ENCODE measurements at places on chromosomes 13 and 19.

GRCh38 chr13:87754097-87754496, 82.9 kb downstream of the SLITRK5 start:
- no peak for DNase-seq

DNA sequence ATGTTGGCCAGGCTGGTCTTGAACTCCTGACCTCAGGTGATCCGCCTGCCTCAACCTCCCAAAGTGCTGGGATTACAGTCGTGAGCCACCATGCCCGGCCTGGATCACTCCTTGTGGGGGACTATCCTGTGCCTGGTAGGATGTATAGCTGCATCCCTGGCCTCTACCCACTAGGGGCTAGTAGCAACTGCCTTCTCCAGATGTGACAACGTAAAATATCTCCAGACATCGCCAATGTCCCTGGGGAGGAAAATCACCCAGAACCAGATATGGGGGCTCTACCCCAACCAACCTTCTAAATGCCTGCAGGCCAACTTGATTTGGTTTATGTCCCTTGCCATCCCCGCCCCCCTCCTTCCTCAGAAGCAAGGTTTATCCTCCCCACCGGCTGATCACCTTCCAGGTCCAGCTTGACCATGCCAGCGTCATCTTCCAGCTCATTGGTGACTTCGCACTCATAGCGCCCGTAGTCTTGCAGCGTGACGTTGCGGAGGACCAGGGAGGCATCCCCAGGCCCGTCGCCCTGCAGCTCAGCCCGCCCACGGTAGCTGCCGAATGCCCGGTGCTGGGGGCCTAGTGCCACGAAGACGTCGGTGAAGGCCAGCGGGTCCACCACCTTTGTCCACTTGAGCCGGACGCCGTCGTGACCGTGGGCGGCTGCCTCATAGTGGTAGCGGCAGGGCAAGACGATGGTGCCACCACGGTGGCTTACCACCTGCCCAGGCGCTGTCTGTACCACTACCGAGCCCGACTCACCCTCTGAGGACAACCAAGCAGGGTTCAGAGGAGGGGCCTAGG, 12.5 kb downstream of the TM6SF2 start:
- DNase-seq, result no peak

- no peak for DNase-seq
These were observed 630.9 kb upstream of the PCDH20 start for GRCh38 chr13:62046512-62046911.

- DNase-seq, result no peak
These were observed 29.1 kb downstream of the DHX34 start for GRCh38 chr19:47378246-47378645.

DNA sequence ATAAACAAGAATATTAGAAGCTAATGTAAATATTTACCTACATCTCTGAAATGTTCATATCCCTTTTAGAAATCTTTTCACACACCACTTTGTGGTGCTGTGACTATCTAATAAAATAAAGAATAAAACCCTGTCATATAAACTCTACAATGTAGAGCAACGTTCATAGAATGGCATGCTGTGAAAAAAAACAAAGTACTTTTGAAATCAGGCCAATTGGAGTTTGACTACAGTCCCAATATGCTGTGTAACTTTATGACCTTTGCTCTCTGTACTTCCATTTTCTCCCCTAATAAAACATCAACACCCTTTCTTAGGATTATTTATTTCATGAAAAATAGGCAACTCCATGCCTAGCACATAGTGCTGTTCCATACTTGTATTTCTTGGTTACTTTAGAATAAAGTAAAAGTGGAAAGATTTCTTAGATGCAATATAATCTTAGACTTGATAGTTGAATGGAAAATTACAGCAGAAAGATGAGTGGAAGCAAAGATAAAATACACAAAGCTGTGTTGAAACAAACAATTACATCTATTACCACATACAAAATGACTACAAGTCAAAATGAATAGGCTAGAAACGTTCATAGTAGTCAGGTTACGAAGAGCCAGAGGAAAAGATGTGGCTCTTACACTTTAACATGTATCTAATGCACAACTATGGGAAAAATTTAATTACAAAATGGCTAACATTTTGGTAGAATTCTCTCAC, 613.2 kb upstream of the SLITRK5 start:
- DNase-seq, result no peak

All from AML-193 (cell line).